ENCODE measurements at places on chromosomes 16 and 17.

- DNase-seq, result no peak
Observed at GRCh38 chr17:50977487-50978159, 111.5 kb upstream of the TOB1 start.

DNA sequence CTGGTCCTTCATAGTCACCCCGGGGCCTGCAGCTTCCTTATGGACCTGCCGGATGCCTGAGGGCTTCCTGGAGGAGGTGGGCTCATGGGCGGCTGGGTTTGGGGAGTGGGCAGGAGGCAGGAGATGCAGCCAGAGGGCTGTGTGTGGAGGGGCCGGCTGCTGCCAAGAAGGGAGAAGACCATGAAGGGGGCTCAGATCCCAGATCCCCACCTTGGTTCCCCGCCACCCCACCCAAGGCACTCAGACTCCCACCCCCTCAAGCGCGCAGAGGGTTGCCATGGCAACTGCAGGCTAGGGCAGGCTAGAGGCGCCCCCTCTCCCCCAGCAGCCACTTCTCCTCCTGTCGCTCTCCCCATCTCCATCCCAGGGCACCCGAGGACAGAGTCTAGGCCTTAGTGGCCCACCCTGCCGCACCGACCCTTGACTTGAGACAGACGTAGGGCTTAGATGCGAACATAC lies 104.5 kb downstream of the CRLF3 start:
- no peak for DNase-seq

GRCh38 chr16:86931410-86931941 lies 353.1 kb downstream of the FOXL1 start:
- no peak for DNase-seq

DNA sequence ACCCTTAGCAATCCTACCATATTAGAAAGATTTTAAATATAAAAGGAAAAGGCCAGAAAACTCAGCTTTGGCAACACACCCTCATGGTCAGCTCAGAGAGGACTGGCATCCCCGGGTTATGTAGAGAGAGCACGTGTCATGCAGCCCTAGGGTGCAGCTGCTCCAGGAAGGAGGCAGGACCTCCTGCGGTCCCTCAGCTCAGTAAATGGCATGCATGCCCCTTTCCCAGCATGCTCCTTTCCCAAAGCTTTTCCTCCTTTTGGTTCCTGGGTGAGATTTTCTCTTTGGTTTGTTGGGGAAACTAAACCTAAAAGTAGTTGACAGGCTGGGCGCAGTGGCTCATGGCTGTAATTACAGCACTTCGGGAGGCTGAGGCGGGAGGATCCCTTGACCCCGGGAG lies 3.9 kb downstream of the GAN start:
- DNase-seq, result no peak

GRCh38 chr17:11690681-11691080 lies 92.4 kb downstream of the DNAH9 start:
- DNase-seq, result no peak

- peak; percentile 32 for DNase-seq
Observed at GRCh38 chr17:78497115-78497540, 80.1 kb downstream of the DNAH17 start.

- DNase-seq, result peak; percentile 50
Observed at GRCh38 chr17:82449131-82449882, 1.2 kb downstream of the CYBC1 start.

- no peak for DNase-seq
Observed at GRCh38 chr17:71460943-71461342, 659.9 kb upstream of the SOX9 start.

GRCh38 chr17:72076678-72077030 lies 44.2 kb upstream of the SOX9 start:
- DNase-seq, result no peak

- no peak for DNase-seq
Observed at GRCh38 chr17:77460514-77461046, 319.8 kb downstream of the SEC14L1 start.

GRCh38 chr16:928526-928925 lies 42.3 kb downstream of the LMF1 start:
- DNase-seq, result no peak

GRCh38 chr17:74968361-74968780 lies 4.2 kb downstream of the HID1 start:
- no peak for DNase-seq

- DNase-seq, result no peak
Observed at GRCh38 chr17:72175787-72176515, 55.1 kb downstream of the SOX9 start.

- no peak for DNase-seq
Observed at GRCh38 chr17:11908711-11909146, 88.5 kb downstream of the ZNF18 start.

- DNase-seq, result no peak
Observed at GRCh38 chr17:27625856-27626255, 5.1 kb upstream of the LGALS9 start.

- no peak for DNase-seq
Observed at GRCh38 chr16:66211651-66212050, 154.8 kb upstream of the CDH5 start.

GRCh38 chr16:81531419-81531821 lies 86.8 kb downstream of the CMIP start:
- DNase-seq, result no peak

- no peak for DNase-seq
Observed at GRCh38 chr17:74415608-74416396, 16.1 kb upstream of the GPRC5C start.

- no peak for DNase-seq
Observed at GRCh38 chr16:83953796-83954576, 946 bp downstream of the OSGIN1 start.

- DNase-seq, result no peak
Observed at GRCh38 chr17:50352072-50352692, 6.3 kb downstream of the XYLT2 start.

DNA sequence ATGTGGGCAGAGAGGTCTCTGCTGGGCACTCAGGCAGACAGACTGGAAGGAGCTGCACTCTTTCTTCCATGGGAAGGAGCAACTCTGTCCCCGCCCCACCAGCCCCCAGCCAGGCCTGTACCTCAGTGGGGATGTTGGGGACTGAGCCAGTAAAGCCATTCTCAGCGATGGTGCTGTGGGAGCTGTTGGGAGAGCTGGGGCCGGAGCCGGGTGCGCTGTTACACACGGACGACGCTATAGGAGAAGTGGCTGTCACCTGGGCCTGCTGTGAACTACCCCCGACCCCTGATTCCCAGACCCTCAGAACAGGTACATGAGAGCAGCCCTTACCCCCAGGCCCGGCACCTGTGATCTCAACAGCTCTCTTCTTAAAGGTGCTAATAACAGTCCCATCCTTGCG lies 21.5 kb downstream of the G6PC3 start:
- no peak for DNase-seq

- DNase-seq, result no peak
Observed at GRCh38 chr16:15450624-15451023, 16.2 kb downstream of the BMERB1 start.

GRCh38 chr16:4859190-4859899 lies 12.1 kb downstream of the UBN1 start:
- no peak for DNase-seq

DNA sequence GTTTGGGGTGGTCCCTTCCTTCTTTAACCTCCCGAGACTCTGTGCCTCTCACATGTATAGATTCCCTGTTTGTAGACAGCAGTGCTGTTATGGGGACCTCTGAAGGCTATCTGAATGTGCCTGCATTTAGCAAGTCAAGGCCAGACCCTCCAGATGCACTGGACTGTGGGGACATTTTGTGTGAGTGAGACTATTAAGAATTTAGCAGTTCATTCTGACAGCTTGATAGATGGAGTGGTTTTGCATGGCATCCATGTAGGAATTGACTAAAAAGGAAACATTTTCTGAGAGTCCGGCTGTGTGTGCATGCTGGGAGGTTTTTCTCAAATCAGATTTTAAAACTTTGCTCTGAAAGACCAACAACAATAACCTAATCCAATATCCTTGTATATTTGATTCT lies 226.3 kb downstream of the MSI2 start:
- no peak for DNase-seq

- peak; percentile 40 for DNase-seq
Observed at GRCh38 chr16:86761111-86762031, 183.0 kb downstream of the FOXL1 start.

DNA sequence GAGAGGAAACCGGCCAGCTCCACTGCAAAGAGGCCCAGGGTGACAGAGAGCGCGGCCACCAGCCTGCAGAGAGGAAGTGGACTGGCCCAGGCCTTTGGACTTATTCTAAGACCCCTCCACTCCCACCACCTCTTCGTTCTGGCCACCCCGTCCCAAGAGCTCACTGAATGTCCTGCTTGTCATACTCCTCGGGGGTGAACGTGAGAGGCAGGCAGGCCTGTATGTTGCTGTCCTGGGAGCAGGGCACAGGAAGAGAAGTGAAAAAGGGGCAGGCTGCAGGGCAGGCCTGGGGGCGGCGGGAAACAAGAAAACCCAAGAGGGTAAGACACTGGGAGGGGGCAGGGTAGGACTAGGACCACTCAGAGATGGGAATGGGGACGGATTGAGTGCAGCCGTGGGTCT lies 384 bp downstream of the TMEM107 start:
- no peak for DNase-seq

- DNase-seq, result no peak
Observed at GRCh38 chr17:37744961-37745800, at the start of gene HNF1B. TSS of gene HNF1B (minus strand) at chr17:37745059. CDS start at chr17:37744884, 175 bp downstream.

DNA sequence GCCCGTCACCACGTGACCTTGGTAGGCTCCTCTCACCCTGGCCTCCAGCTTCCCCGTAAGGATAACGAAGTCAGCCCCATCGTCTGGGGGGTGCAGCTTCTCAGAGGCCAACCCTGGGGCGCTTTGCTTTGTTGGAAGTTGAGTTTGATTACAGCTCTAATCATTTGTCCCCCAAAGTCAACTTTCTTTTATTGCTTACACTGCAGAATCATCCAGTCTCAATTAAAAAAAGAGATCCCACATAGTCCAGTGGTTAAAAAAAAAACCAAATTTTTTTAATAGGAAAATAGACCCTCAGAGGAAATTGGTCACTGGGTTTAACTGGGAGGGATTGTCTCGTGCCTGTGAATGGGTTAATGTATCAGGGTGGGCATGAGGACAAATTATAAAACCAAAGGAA lies 7.8 kb upstream of the GPRC5C start:
- DNase-seq, result no peak

GRCh38 chr16:23354246-23354645 lies 52.1 kb downstream of the SCNN1B start:
- DNase-seq, result no peak

DNA sequence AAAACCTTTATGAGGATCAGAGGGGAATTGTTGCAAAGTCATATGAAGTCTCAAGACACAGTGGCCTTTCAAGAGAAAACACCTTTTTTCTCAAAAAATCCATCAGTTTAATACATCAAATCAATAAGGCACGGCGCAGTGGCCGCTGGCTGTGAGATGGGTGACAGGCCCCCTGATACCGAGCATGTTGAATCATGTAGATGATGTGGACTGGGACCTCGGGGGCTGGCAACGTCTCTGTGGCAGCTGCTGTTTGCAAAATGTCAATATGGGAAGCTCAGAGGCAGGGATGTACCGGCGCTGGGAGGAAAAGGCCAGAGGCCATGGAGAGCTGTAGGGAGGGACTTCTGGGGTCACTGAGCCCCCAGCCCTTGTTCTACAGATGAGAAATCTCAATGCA lies 169.1 kb downstream of the GSG1L start:
- no peak for DNase-seq

- peak; percentile 12 for DNase-seq
Observed at GRCh38 chr17:56011406-56012131, 141.7 kb upstream of the ANKFN1 start.

GRCh38 chr17:31250229-31250628 lies 46.8 kb downstream of the OMG start:
- no peak for DNase-seq

GRCh38 chr17:13776027-13776551 lies 174.4 kb upstream of the HS3ST3A1 start:
- DNase-seq, result no peak

DNA sequence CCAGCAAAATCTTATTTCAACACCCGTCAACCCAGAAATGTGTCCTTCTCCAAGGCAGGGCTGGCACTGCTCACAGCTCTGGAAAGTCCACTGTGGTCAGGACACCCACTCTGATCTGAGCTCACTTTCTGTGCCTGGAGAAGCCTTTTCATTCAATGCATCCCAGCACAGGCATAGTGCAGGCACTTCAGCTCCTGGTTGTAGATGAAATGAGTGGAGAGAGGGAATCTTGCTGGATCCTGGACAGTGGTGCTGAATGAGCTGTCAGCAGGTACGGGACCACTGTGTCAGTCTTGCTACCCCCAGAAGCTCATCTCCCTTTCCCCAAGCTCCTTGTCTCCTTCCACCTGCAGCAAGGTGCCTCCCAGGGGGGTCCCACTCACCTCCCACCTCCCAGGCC lies 86.1 kb upstream of the SALL1 start:
- no peak for DNase-seq

DNA sequence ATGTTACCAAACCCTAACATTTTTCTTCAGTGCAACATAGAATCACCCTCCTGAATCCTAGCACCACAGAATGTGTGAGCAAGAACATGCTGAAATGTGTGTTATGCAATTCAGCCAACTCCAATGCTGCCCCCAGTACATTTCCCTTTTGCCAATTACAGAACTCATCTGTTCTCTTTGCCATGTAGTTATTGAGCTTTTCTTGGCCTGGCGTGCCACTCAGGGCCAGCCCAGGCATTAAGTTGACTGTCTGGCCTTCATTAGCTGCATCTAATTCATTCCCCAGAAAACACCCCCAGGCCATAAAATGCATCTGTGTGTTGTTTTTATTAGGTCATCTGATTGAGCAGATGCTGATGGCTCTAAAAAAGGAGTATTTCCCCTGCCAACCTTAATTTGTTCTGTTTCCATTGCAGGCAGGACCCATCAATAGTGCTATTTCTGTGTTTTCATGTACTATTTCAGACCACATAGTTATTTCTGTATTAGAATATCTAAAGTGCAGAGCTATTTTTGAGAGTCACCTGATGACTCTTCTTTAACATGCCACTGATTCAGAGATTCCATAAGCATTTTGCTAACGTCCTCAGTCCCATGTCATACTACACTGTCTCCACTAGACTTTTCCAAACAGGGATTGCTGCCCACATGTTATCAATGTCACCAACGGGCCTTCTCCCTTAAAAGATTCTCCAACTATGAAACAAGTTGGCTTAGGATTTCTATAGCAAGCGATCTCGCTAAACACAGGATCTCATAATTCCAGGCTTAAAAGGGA lies 969.7 kb downstream of the CDH11 start:
- no peak for DNase-seq

DNA sequence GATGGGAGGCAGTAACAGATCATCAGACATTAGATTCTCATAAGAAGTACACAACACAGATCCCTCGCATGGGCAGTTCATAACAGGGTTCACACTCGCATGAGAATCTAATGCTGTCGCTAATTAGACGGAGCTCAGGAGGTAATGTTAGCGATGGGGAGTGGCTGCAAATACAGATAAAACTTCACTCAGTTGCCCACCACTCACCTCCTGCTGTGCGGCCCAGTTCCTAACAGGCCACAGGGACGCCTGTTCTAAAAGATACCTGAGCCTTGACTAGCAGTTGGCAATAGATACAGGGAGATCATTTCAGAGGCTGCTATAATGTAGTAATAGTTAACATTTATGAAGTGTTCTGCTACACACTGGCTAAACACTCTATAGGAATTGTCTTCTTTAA lies 4.9 kb downstream of the PTRH2 start:
- DNase-seq, result no peak

All from activated T-cell treated with anti-CD3 and anti-CD28 coated beads for 48 hours (primary cell).